Breast epithelium (tissue), 4 donors: ENCODE measurements at places on chromosomes 2 and 18.

DNA sequence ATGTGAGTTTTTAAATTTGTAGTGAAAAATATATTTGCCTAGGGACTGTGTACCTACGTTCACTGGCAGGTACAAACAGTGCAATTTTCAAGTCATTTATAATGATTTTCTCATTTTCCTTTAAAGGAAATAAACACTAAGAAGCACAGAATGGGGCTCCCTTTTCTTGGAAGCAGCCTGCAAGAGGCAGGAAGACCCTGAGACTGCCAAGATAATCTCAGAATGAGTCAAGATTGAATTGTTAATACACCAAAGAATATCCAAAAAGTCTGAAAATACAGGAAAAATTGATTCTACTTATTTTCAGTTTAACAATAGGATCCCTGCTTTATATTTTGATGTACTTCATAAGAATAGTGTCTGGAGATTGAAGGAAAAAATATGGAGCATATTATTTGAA lies 331.2 kb downstream of the CTNNA2 start:
- no peak for DNase-seq

- no peak for DNase-seq
These were observed 20.5 kb upstream of the KIF1A start for GRCh38 chr2:240840435-240841060.

- no peak for DNase-seq
These were observed 303.4 kb downstream of the PIK3C3 start for GRCh38 chr18:42258301-42258965.

DNA sequence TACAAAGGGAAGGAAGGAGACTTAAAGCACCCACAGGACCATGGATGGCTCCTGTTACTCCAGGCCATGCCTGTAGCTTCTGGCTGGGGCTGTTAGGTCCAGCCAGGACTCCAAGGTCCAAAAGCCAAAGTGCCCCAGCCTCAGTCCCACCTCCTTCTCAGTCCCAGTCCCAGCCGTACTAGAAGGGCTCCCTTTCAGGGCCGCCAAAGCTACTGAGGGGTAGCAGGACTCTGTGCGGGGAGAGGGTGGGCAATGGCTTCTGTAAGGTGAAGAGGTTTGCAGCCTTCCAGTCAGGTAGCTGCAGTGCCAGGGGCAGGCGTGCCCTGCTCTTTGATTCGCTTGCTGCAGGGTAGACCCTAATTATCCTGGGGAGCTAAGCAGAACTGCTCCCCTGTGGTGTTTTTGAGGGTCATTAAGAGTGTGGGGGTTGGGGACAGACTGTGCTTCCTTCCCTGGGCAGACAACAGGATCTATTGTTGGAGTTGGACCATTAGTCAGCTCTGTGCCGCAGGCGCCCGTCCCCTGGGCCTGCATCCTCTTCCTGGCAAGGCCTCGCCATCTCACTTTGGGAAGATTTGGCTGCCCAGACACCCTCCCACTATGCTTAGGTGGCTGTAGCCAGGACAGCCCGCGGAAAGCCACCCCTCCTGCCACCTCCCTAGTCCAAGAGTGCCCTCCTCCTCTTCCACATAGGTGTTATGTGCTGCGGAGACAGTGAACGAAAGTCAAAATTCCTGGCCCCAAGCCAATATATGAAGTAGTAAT lies 118.8 kb downstream of the ZBTB7C start:
- no peak for DNase-seq

DNA sequence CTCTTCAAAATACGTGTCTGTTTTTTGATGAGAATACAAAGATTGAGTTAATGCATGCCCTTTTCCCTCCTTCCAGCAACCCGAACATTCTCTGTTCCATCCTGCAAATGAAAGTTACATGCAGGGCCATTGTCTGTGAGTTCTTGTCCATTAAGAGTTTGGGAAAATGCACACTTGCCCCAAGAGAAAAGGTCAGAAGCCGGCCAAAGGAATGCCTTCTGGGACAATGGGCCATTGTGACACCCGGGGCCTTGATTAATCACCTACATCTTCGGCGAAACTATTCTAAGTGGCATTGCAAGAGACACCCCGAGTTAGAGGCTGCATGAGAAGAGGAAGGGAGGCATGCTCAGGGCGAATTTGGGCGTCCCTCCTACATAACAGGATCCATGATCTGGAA lies 73.7 kb upstream of the COPS8 start:
- DNase-seq: no peak

DNA sequence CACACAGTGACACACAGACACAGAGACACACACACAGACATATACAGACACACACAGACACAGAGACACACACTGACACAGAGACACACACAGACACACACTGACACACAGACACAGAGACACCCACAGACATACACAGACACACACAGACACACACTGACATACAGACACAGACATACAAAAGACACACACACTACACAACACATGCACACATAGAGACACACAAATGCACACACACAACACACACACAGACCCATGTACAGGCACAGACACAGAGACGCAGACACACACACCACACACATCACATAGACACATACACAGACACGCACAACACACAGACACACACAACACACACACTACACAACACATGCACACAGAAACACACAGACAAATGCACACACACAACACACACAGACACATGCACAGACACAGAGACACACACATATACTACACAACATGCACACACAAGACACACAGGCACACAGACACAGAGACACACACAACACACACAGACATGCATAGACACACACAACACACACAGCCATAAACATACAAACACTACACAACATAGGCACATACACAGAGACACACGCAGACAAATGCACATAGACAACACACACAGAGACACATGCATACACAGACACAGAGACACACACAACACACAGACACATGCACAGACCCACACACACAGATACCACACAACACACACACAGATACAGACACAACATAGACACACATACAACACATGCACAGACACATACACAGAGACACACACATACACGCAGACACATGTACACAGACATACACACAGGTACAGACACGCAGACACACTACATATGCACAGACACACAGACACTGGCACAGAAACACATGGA lies 120.5 kb downstream of the BCL2 start:
- no peak for DNase-seq

- no peak for DNase-seq
These were observed 93.6 kb downstream of the SATB2 start for GRCh38 chr2:199364153-199364552.

DNA sequence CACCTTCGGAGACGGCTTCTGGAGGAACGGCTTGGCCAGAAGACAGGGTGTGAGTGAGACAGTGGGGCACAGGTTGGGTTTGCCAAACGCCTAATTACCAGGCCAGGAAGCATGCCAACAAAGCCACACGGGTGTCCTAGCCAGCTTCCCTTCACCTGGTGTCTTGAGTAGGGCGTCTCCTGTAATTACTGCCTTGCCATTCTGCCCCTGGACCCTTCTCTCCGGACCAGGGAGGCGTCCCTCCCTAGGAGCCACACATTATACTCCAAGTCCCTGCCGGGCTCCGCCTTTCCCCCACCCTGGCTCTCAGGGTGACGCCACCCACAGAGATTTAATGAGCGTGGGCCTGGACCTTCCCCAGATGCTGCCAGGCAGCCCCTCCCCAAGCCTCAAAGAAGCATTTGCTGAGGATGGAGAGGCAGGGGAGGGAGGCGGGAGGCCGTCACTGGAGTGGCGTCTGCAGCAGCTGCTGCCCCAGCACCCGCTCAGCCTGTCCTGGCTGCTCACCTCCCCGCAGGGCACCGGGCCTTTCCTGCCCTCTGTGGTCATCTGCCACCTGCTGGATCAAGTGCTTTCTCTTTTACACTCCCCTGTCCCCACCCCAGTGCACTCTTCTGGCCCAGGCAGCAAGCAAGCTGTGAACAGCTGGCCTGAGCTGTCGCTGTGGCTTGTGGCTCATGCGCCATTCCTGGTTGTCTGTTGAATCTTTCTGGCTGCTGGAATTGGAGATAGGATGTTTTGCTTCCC lies 20.7 kb downstream of the FOSL2 start:
- DNase-seq: no peak

- DNase-seq: peak; percentile 24
These were observed 137.7 kb upstream of the HDAC4 start for GRCh38 chr2:239538357-239539052.

DNA sequence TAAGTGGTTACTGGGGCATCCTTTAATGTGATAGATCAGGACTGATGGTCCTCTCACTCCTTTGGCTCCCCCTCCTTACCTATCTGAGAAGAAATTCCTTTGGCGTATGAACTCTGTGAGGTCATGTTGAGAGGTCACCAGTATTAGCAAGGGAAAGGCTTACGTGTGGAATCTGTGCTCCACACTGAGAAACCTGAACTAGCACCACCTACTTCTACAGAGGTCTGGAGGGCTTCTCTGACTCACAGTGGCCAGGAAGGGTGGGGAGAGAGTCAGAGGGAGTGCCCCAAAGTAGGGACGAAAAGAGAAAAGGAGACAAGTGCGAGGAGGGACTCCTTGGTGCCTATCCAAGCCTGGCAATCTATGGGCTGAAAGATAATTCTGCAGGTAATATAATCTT lies 348.6 kb downstream of the TNS1 start:
- no peak for DNase-seq

DNA sequence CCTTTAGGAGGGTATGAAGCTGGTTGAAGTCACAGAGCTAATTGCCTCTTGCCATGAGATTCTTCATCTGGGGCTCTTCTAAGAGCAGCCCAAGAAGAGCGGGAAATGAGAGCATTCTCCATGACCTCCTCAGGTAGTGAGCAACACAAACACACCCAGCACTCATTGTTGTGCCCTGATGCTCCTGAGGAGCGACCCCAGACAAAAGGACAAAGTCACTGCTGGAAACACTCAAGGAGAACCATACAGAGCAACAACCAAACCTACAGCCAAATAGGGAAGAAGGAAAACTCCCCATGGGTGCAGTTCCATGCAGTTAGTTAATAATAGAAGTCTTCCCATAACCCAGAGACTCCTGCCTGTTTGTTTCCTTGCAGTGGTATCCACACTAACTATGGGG lies 426.0 kb upstream of the CRIM1 start:
- no peak for DNase-seq

DNA sequence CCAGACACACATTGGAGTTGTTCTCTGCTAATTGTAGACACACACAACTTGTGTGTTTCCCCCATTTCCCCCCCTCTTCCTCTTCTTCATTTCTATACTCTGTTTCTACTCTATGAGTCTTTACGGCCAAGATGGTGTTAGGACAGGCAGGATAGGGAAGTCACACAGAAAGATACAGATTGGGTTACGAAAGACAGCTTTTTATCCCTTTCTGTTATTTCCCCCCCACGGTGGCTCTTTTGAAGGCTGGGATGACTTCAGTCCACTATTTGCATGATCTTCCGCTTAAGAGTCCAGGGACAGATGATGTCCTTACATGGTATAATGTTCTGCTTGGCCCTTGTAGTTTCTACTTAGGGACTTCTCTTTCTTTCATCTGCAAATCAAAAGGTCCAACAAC lies 1.6 kb upstream of the EMILIN2 start:
- no peak for DNase-seq

- no peak for DNase-seq
These were observed 48.1 kb downstream of the MAIP1 start for GRCh38 chr2:200003444-200003843.

- DNase-seq: no peak
These were observed 79.3 kb downstream of the RHOB start for GRCh38 chr2:20526160-20526559.

GRCh38 chr2:131031431-131031841 lies 61.8 kb downstream of the FAM168B start:
- DNase-seq: peak; percentile 22

GRCh38 chr2:196513796-196514526 lies 125.6 kb upstream of the CCDC150 start:
- no peak for DNase-seq

- no peak for DNase-seq
These were observed 678.0 kb downstream of the RNF144A start for GRCh38 chr2:7595206-7595605.

GRCh38 chr2:164826293-164827243 lies 15.1 kb downstream of the COBLL1 start:
- no peak for DNase-seq
